ENCODE measurements at places on chromosomes 7 and 10. TPM values are rescaled to one million over a fixed set of nuclear protein-coding genes. Genes with fewer than 3 reads are reported as not detected.

The CNNM1 gene
- total RNA-seq: 0.09 TPM

The STRIP2 gene
- total RNA-seq: 4.3 TPM

The C10orf95 gene
- total RNA-seq: not detected

The SMO gene
- 33.5 TPM for total RNA-seq

The ZNRF2 gene
- 4.6 TPM for total RNA-seq

The PSAP gene
- 556 TPM for total RNA-seq

The SLC29A3 gene
- total RNA-seq: 1.1 TPM

The BTRC gene
- 10.8 TPM for total RNA-seq

The INA gene
- total RNA-seq: 0.28 TPM

The ABCF2 gene
- total RNA-seq: 62.2 TPM

The SYPL1 gene
- total RNA-seq: 39.0 TPM

The LZTS2 gene
- 43.4 TPM for total RNA-seq

The FKBP6 gene
- not detected for total RNA-seq

Measured in smooth muscle cell of bladder (primary cell).